ENCODE measurements at places on chromosomes 3 and 15. TPM values are rescaled to one million over a fixed set of nuclear protein-coding genes. Genes with fewer than 3 reads are reported as not detected.

SFMBT1 gene
- 49.3 TPM for total RNA-seq

TLR9 gene
- 2.3 TPM for total RNA-seq

SUSD5 gene
- total RNA-seq, result not detected

DNA sequence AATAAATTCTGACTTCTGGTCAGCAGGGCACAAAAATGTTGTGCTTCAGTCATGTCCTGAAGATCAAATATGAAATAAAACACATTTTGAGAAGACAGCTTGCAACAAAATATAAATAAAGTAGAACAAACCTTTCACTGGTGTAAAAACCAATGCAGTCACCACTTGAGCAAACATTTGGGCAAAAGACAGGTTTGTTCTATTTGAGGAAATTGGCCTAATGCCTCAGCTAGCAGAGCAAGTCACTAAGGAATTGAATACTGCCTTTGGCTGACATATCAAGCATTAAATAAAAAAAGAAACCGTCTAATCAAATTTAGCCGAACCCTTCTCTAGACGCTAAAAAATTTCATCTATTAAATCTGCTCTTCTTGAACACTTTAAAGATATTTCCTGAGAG lies 475.4 kb upstream of the CNTN3 start:
- DNase-seq, result no peak

DNA sequence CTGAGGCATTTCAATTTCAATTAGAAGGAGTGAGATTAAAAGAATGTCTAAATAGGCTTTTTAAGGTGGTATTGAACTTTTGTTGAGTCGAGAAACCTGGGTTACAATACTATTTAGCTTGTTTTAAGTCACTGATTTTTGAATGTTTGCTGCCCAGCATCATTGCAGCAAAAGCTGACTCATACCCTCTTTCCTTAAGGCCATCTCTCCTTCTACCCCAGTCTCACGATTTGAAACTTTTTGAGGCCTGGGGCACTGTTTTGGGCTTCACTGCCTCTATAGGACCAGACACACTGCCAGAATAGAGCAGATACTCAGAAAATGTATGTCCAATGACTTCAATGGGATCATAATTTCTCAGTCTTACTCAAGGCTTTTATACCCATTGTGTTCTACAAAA lies 319.6 kb upstream of the TGFBR2 start:
- DNase-seq, result no peak

Data from CD4-positive, alpha-beta memory T cell (primary cell).